Panc1 (cell line): ENCODE measurements at places on chromosomes 3 and 15. TPM values are rescaled to one million over a fixed set of nuclear protein-coding genes. Genes with fewer than 3 reads are reported as not detected.

DNA sequence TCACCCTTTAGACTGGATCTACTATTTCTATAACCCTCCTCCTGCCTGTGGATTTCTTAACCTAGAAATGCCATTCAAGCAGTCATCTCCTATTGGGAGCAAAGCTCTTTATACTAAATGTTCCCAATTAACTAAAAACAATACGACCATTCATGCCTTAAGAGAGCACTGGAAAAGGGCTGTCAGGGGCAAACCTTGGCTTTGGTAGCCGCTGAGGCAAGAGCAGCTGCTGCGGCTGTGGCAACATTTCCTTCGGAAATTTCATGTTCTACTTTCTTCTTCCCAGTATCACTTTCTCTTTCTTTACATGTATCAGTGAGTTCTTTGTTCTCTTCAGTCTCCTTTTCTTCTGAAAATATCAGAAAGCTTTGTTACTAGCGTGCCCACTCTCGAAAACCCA is 56.3 kb upstream of the CSPG5 start:
- DNase-seq, result no peak

- DNase-seq, result no peak
Observed at GRCh38 chr3:26273196-26273595, 349.4 kb upstream of the LRRC3B start.

DNA sequence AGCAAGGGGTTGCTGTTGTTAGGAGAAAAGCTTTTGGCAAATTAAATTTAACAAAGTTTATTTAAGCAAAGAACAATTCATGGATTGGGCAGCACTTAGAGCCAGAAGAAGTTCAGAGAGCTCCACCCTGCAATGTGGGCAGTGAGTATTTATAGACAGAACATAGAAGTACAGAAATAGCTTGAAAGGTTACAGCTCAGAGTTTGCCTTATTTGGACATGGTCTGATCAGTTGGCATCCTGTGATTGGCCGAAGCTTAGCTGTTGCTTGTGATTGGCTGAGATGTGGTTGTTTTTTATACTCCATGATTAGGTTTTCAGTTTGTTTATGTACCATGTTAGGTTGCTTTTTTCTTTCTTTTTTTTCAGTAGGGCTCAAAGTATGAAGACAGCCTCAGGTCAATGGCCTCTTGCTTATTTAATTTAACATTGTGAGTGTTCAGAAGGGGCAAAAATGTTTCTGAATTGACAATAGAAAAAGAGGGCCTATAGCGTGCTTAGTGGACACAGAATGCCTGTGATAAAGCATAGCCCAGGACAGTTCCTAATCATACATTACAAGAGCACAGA is 293.8 kb downstream of the IGSF11 start:
- no peak for DNase-seq

DNA sequence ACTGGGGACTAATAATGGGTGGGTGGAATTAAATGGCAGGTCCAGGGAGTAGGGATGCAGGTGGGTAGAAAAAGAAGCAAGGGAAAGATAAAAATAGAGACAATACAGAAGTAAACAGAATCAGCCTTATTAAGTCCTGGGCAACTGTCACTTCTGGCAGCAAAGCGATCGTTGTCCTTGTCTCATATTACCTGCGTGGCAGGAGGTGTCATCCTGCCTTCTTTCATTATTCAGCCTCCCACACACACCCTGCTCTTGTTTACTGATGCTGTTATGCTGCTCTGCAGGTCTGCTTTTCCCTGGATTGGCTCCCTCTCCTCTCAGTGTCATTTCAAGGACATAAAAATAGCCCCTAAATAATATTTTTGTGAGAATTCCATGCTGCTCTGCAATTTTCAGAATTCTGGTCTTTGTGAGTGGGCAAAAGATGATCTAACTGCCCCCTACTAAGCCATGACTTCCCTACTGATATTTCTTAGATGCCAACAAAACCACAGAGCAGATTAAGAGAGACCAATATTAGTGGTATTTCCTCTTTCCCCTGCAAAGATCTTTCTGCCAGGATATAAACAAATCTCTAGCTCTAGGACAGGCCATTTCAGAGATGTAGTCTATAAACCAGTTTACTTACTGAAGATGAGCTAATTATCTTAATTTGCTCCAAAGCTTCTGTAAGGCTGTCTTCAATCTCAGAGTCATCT is 8.5 kb downstream of the VEPH1 start:
- no peak for DNase-seq

DNA sequence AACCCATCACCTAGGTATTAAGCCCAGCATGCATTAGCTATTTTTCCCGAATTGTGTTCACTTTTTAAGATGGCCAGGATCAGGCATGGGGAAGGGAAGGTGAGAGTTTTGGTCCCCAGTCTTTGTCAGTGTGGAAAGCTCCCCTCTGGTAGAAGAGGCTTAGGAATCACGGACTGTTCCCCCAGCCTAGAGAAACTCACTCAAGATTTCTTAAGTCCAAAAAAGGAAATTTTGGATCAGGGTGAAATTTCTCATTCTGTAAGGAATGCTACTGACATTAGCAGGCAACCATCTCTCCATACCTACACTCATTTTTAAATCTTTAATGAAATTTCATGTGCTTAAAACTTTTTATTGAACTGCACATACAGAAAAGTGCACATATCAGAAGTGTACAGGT is 70.3 kb upstream of the GALNT15 start:
- no peak for DNase-seq

The STAC gene
- 18.8 TPM for total RNA-seq

The TJP1 gene
- total RNA-seq, result 79.1 TPM

GRCh38 chr3:27114129-27114528 is 255.1 kb downstream of the NEK10 start:
- no peak for DNase-seq

The DUOXA1 gene
- not detected for total RNA-seq

The ATP10A gene
- total RNA-seq, result 0.31 TPM

- DNase-seq, result no peak
Observed at GRCh38 chr3:117126946-117127546, 417.5 kb downstream of the TUSC7 start.

DNA sequence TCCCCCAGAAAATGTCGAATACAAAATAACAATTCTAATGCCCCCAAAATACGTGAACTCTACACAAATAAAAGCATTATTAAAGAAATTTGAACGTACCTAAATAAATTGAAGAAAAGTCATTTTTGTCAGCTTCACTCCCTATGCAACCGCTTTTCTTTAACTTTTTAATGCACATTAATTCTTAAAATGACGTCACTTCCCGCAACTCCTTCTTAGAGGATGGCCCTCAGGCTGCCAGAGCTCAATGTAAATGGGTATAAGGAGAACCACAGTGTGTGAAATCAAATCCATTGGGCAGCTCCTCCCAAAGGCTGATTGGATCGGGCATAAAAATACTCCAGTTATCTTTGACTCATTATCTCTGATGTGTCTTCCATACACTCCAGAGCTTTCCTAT is 736.9 kb downstream of the GBE1 start:
- DNase-seq, result no peak
